Stimulated activated CD8-positive, alpha-beta memory T cell treated with anti-CD3 and anti-CD28 coated beads, Interleukin-4, amount 100 ng/mL, for 48 hours (primary cell): ENCODE measurements at places on chromosomes 5 and 9.
A peak's percentile ranks its signal among the peaks of the same experiment; 100 is the strongest.

GRCh38 chr5:176601901-176602482 lies 8.0 kb downstream of the GPRIN1 start:
- no peak for DNase-seq

GRCh38 chr9:26597542-26598149 lies 295.0 kb downstream of the CAAP1 start:
- no peak for DNase-seq

GRCh38 chr5:173926359-173926758 lies 38.2 kb downstream of the CPEB4 start:
- no peak for DNase-seq

DNA sequence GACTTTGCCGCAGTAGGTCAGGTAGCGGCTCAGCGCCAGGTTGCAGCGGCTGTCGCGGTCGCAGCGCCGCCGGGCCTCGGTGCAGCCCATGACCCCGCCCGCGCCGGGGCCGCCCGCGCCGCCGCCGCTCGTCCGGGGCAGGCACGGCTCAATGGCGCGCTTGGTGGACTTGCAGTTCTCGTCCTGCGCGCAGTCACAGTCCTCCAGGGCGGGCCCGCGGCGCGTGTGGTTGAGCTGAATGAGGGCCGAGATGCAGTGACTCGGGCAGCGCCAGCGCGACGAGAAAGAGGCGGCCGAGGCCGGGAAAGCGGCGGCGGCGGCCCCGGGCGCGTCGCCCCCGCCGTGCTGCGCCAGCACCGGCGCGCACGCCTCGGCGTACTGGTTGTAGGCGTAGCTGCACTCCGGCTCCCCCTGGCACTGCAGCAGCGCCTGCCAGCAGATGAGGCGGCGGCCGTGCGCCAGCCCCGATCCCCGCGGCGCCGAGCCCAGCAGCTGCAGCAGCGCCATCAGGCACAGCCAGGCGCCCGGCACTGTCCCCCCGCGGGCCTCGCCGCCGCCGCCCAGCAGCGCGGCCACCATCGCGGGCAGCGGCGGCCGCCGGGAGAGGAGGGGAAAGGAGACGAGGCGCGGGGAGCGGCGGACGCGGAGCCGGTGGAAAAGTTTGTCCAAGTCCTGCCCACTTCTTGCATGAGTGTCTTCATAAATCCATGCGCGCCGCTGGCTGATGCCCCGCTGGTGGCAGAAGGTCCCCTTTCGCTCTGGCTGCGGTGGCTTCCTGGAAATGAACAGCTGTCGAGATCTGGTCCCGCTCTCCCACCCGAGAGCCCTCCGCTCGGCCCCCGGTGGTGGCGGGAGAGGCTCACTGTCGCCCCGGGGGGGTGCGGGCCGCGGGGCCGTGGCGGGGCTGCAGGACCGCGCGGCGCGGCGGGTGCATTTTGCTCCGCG lies 833 bp downstream of the GAS1 start:
- peak; percentile 61 for DNase-seq

DNA sequence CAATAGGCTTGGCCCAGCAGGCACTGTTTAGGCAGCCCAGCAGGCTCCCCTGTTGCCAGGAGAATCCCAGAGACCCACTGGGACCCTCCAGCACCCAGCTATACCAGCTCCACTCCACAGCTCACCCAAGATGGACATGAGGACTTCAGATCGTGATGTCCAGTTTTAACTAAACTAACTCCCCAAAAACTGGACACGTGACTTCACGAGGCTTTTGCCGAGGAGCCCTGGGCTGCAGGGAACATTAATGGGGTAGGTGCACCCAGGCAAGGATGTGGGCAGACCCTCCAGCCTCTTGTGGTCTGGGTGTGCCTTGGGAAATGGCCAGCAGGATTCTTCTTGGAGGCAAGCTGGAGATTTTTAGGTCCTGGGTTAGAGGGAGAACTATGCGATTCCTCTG lies 8.9 kb upstream of the NKD2 start:
- DNase-seq = no peak

- no peak for DNase-seq
Observed at GRCh38 chr9:134404376-134405358, 78.4 kb downstream of the RXRA start.

DNA sequence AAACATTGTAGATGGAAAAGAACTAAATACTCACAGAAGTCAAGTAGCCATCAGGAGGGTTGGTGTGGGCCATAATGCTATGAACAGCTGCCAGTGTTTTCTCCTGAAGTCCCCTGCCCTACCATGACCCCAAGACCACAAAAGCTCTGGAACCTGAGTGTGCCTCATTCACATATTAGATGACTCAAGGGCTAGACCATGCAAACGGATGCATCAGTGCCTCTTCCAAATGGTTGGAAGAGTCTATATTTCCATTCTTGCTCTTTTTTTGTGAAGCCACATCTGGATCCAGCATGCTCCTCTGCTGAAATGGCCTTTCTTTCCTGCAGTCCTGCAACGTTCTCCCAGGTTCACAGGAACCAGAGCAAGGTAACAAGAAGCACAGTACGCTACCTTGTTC lies 136.6 kb upstream of the EPB41L4A start:
- no peak for DNase-seq

DNA sequence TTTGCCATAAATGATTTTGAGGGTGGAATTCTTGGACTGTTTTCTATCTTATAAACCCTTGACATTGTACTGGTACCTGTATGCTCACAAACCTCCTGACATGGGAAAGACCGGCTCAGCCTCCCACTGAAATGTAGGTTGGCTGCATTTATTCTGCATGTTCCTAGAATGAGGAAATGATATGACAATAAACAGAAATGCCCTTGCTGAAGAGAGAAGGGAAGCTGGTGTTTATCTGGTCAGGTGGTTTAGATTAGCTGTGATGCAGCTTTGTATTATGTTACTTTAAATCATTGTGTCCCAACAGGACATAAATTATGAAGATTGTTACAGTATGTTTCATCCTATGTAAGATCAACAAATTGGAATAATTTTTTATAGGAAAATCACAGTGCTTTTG lies 23.1 kb upstream of the CATSPER3 start:
- no peak for DNase-seq

- DNase-seq = no peak
Observed at GRCh38 chr5:68534131-68534940, 318.8 kb downstream of the PIK3R1 start.

DNA sequence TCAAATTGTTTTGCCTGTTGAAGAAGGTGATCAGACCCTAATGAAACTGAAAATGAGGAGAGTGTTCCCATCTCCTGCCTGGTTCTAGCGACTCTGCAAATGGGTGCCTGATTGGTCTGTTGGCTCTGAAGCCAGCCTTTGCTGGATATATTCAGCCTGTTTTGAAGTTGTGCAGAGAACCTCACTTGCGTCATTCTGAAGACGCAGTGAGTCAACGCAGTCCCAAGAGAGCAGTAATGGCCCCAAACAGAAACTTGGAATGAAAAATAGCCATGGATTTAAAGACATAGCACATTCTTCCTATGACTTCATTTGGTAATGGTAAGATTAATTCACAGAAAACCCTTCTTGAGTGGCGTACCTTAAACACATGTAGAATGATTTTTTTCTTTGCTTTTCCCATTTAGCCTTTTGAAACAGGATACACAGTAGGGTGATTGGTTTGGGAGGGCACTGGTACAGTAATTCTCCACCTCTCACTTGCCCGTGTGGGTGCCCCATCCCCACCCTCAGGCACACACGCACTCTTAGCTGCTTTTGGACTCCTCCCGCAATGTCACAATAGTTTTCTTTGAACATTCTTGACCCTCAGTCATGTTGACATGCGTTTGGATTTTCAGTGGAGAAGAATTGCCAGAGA lies 54.1 kb upstream of the ABL1 start:
- no peak for DNase-seq
